ENCODE measurements at places on chromosomes 5 and 9. TPM values are rescaled to one million over a fixed set of nuclear protein-coding genes. Genes with fewer than 3 reads are reported as not detected.

GMCL2 gene
- total RNA-seq = not detected

CEP72 gene
- 19.7 TPM for total RNA-seq

RIOK2 gene
- 59.1 TPM for total RNA-seq

WNT8A gene
- not detected for total RNA-seq

DHFR gene
- total RNA-seq = 32.2 TPM

PSMD5 gene
- total RNA-seq = 64.3 TPM

SPINK4 gene
- not detected for total RNA-seq

RASGRF2 gene
- total RNA-seq = 7.5 TPM

GNA14 gene
- 0.11 TPM for total RNA-seq

ABCA1 gene
- 0.26 TPM for total RNA-seq

CCL28 gene
- total RNA-seq = 6.3 TPM
